ENCODE measurements at places on chromosomes 16 and 17. TPM values are rescaled to one million over a fixed set of nuclear protein-coding genes. Genes with fewer than 3 reads are reported as not detected.

Gene NAGS
- polyA plus RNA-seq, result 3.6 TPM

Gene SPNS2
- polyA plus RNA-seq, result 3.1 TPM

Gene TBX2
- polyA plus RNA-seq, result 21.6 TPM

Gene C16orf96
- polyA plus RNA-seq, result 0.41 TPM

Gene NKD1
- polyA plus RNA-seq, result 8.3 TPM

- no peak for DNase-seq
Observed at GRCh38 chr16:50684823-50685461, 3.8 kb upstream of the SNX20 start.

GRCh38 chr16:67277999-67278772 is 1.1 kb upstream of the PLEKHG4 start:
- no peak for DNase-seq

- no peak for DNase-seq
Observed at GRCh38 chr16:2717383-2718263, 2.4 kb downstream of the PRSS27 start.

GRCh38 chr16:19114359-19115147 is 789 bp downstream of the ITPRIPL2 start:
- DNase-seq, result no peak

- DNase-seq, result no peak
Observed at GRCh38 chr17:77523540-77523939, 382.8 kb downstream of the SEC14L1 start.

GRCh38 chr17:35147375-35147905 is at the start of gene UNC45B:
Gene UNC45B, plus strand, starts transcription at chr17:35147817. Its CDS starts 447 bp downstream, at chr17:35148264.
- no peak for DNase-seq

GRCh38 chr17:47145351-47145750 is 43.7 kb downstream of the CDC27 start:
- DNase-seq, result no peak

- DNase-seq, result no peak
Observed at GRCh38 chr16:26747760-26748159, 319.0 kb upstream of the C16orf82 start.

DNA sequence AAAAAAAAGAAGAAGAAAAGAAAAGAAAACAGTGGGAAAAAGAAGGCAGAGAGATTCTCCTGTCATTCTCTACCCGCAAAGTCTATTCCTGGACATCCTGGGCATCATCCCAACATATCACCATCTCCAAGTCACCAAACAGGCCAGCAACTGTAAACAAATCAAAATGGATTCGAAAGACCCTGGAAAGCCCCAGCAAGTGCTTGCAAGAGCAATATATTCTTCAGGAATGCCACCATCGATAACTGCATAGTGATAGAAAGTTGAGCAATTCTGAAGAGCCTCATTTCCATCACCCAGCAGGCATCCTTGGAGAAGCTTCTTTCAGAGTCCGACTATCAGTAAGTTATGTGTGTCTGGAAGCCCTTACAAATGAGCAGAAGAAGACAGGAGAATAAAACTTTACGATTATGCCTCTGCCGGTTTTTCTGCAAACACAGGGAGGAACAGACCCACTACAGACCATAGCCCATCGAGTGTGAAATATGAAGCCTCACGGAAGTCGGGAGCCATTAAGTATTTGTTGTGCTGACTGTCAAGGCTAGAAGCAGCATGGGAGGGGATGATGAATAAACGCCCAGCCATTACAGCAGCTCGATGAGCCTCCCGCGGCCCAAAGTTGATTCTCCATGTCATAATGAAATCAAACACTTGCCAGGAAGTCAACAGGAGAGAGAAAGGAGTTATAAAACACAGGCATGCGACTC is 64.5 kb upstream of the SEC14L1 start:
- DNase-seq, result no peak

GRCh38 chr16:3866703-3867431 is 13.6 kb downstream of the CREBBP start:
- no peak for DNase-seq

All from left renal pelvis (tissue), 4 donors.